ENCODE measurements at places on chromosomes 11 and 22.

DNA sequence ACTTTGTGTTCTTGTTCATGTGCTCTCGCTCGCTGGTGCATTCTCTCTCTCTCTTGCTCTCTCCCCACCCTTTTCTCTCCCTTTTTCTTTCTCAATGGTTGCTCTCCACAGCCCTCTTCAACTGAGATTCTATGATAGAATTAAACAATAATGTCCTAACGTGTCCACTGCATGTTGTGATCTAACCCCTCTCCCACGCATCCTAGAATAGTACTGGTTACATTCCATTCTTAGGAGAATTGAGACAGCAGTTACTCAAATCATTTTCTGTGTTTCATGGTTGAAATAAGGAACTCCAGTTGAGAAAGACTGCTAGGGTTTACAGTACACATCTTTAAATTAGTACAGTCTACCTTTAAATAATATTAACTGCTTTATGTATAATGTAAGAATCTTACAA is 318.1 kb upstream of the PITPNB start:
- DNase-seq = no peak

DNA sequence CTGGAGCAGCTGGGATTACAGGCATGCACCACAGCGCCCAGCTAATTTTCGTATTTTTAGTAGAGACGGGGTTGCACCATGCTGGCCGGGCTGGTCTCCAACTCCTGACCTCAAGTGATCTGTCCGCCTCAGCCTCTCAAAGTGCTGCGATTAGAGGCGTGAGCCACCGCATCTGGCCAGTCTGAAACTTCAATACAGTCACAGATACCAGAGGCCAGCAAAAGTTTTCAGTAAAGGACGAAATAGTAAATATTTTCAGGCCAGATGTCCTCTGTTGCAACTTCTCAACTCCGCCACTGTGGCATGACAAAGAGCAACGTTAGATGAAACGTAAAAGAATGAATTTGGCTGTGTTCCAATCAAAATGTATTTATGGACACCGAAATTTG is 403.6 kb downstream of the MN1 start:
- no peak for DNase-seq

GRCh38 chr11:118099838-118100556 is 13.2 kb upstream of the SMIM35 start:
- DNase-seq = no peak

GRCh38 chr11:110311783-110312579 is 15.6 kb upstream of the RDX start:
- DNase-seq = no peak
